ENCODE measurements at places on chromosomes 16 and 17. TPM values are rescaled to one million over a fixed set of nuclear protein-coding genes. Genes with fewer than 3 reads are reported as not detected.

CTRL gene
- total RNA-seq, result 2.7 TPM

SLC16A6 gene
- 10.0 TPM for total RNA-seq

GRCh38 chr16:4675864-4676786 is 17.2 kb upstream of the NUDT16L1 start:
- peaks cover 27% of the 10 kb centered on the region for H3K4me1 ChIP-seq
- peaks cover 45% of the 10 kb centered on the region for H3K36me3 ChIP-seq
- no peaks in the 10 kb centered on the region for H3K27me3 ChIP-seq
- H3K27ac ChIP-seq, result no peak overlapping the region
- H3K4me3 ChIP-seq, result no peak overlapping the region
- DNase-seq, result no peak

- H3K4me1 ChIP-seq, result peaks cover 51% of the 10 kb centered on the region
- no peak overlapping the region for H3K4me3 ChIP-seq
- H3K36me3 ChIP-seq, result peaks cover 5% of the 10 kb centered on the region
- DNase-seq, result no peak
- H3K27me3 ChIP-seq, result no peaks in the 10 kb centered on the region
These were observed 18.1 kb downstream of the TOM1L2 start for GRCh38 chr17:17954079-17954478.

GRCh38 chr17:75508931-75509361 is 6.4 kb downstream of the CASKIN2 start:
- no peak for DNase-seq
- peaks cover 35% of the 10 kb centered on the region for H3K4me1 ChIP-seq
- H3K27ac ChIP-seq, result peak overlapping the region; percentile 58
- peaks cover 45% of the 10 kb centered on the region for H3K36me3 ChIP-seq
- H3K27me3 ChIP-seq, result no peaks in the 10 kb centered on the region

DNA sequence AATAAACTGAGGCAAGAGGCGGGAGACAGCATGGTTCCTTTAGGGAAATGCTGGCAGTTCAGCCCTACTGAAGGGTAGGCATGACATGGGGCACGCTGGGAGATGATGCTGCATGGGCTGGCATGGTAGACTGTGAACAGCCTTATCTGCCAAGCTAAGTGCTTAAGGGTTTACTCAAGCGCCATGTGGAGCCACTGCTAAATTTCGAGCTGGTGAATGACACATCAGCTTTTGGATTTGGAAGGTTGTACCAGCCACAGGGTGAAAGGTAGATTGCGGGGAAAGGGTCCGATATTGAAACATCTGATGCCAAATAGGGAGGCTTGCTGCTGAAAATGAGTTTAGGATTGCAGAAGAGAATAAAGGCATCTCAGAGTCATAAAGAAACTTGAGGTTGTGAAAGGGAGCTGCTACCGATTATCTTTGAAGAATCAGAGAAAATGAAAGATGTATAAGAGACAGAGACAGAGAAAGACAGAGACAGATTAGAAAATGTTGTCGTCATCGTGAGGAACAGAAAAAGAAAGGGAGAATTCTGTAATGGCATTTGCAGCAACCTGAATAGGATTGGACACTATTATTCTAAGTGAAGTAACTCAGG is 16.3 kb downstream of the PIK3R5 start:
- no peak for DNase-seq
- H3K27me3 ChIP-seq, result peaks cover 10% of the 10 kb centered on the region
- no peak overlapping the region for H3K27ac ChIP-seq
- no peak overlapping the region for H3K4me3 ChIP-seq
- no peaks in the 10 kb centered on the region for H3K36me3 ChIP-seq

DNA sequence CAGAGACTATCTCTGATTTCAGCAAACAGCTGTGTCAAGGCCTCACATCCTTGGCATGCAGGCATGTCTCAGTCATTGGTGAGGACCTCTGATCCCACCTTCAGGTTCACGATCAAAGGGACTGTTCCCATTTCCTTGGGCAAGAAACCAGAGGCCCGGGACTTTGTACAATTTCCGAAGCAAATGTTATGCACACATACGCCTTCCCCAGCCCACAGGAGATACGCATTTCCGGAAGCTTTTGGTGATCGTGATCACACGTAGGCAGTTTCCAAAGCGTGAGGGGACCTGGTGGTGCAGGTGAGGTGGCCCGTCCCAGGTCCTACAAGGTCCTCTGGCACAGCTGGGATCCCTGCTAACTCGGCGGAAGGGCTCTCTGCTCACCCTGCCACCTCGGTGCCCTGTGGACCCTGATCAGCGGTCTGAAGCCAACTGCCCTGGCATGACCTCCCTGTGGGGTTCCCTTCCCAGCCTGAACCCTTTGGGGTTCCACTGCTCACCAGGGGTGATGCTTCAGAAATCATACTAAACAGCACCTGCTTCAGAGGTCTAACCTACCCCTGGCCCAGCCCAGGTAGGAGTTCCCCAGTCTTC is 28.8 kb upstream of the KLHDC4 start:
- no peaks in the 10 kb centered on the region for H3K27me3 ChIP-seq
- H3K27ac ChIP-seq, result no peak overlapping the region
- DNase-seq, result no peak
- no peak overlapping the region for H3K4me3 ChIP-seq

GRCh38 chr16:24041834-24042631 is 206.2 kb downstream of the PRKCB start:
- no peak overlapping the region for H3K4me3 ChIP-seq
- no peak for DNase-seq
- no peaks in the 10 kb centered on the region for H3K27me3 ChIP-seq
- H3K4me1 ChIP-seq, result no peaks in the 10 kb centered on the region
- no peak overlapping the region for H3K27ac ChIP-seq

DNA sequence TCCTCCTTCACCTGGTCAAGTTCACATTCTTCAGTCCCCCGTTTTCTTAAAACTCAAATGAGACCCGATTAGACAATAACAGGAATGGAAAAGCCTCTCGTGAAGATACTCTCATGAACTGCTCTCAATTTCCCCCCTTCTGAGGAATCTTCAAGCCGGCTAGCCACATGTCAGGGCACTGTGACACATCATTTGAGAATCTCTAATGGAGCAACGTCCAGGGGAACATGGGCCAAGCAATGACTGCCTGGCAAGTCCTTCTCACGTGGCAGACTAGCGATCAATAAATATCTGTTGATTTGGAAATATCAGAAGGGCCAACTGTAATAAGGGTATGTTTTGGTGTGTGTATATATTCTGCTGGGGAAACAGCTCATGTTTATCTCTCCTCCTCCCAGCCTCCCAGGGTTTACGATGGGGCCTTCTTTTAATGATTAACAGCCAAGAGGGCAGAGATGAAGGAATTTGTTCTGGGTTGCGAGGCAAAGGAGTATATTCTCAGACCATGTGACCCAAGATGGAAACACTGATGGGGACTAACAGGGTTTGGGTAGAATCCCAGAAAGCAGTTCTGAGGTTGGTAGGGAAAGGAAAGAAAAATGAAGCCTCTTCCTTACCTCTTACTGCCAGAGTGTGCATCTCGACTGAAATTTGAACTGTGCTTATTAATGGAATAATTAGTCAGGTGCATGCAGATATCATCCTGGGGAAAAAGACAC is 21.4 kb downstream of the TTLL6 start:
- no peaks in the 10 kb centered on the region for H3K4me1 ChIP-seq
- no peaks in the 10 kb centered on the region for H3K36me3 ChIP-seq
- H3K27me3 ChIP-seq, result peaks cover 11% of the 10 kb centered on the region

DNA sequence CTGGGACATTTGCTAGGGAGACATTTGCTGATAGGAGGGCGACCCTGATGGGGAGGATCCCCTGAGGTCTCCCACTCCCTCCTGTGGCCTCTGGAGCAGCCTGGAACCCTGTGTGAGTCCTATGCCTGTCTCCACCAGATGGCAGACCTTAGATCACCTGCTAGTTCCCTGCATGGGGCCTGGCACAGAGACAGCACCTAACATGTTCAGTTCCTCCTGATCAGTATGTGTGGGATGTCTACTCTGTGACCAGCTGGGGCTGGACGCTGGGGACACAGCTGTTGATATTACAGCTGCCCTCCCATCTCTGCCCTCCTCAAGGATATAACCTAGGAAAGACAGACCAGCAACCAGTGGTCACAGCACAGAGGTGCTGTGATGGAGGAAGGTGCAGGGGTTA is 1.1 kb upstream of the ADCY7 start:
- no peak for DNase-seq
- H3K4me1 ChIP-seq, result peaks cover 26% of the 10 kb centered on the region
- H3K27ac ChIP-seq, result no peak overlapping the region
- no peak overlapping the region for H3K4me3 ChIP-seq
- no peaks in the 10 kb centered on the region for H3K27me3 ChIP-seq

GRCh38 chr17:62716834-62717588 is 89.5 kb downstream of the MRC2 start:
- no peaks in the 10 kb centered on the region for H3K36me3 ChIP-seq
- no peak for DNase-seq
- no peak overlapping the region for H3K27ac ChIP-seq

GRCh38 chr16:73228649-73229048 is 180.7 kb upstream of the ZFHX3 start:
- H3K27ac ChIP-seq, result no peak overlapping the region
- no peak for DNase-seq
- peaks cover 4% of the 10 kb centered on the region for H3K27me3 ChIP-seq
- no peaks in the 10 kb centered on the region for H3K36me3 ChIP-seq
- no peaks in the 10 kb centered on the region for H3K4me1 ChIP-seq

GRCh38 chr17:9948928-9949327 is 43.9 kb upstream of the RCVRN start:
- no peaks in the 10 kb centered on the region for H3K27me3 ChIP-seq
- H3K36me3 ChIP-seq, result peaks cover 19% of the 10 kb centered on the region
- DNase-seq, result no peak
- H3K4me3 ChIP-seq, result no peak overlapping the region

GRCh38 chr16:50299508-50300105 is 33.3 kb downstream of the ADCY7 start:
- H3K27ac ChIP-seq, result no peak overlapping the region
- DNase-seq, result peak; percentile 44
- no peak overlapping the region for H3K4me3 ChIP-seq
- no peaks in the 10 kb centered on the region for H3K27me3 ChIP-seq

DNA sequence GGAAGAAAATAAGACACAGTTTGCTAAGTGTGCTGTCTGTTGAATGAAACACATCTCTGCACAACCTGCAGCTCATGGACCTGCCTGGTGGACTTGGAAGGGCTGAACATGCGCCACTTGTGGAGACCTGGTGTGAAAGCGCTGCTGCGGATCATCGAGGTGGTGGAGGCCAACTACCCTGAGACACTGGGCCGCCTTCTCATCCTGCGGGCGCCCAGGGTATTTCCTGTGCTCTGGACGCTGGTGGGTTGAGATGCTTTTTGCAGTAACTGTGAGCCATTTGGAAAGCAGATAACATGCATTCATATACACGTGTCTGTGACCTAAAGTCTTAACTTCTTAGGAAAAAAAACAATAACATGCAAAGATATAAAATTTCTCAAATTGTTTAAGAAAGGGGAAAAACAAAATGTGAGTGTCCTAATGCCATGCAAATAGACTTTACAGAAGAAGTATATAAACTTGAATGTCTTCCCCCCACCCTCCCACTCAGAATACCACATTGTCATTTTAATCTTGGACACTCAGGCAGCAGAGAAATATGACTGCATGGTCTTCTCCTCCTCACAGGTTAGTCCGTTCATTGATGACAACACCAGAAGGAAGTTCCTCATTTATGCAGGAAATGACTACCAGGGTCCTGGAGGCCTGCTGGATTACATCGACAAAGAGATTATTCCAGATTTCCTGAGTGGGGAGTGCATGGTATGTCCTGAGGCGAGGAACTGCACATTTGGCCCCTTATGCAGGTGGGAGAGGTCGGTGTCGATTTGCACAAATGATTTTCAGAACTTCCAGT is 65.6 kb downstream of the SEC14L1 start:
- peaks cover 90% of the 10 kb centered on the region for H3K36me3 ChIP-seq
- no peak for DNase-seq
- H3K27me3 ChIP-seq, result no peaks in the 10 kb centered on the region
- no peak overlapping the region for H3K27ac ChIP-seq
- H3K4me3 ChIP-seq, result no peak overlapping the region

- peaks cover 16% of the 10 kb centered on the region for H3K4me1 ChIP-seq
- H3K36me3 ChIP-seq, result peaks cover 19% of the 10 kb centered on the region
- peak within 1 kb of the TSS; percentile 84 for H3K4me3 ChIP-seq
These were observed at the start of gene RFWD3 for GRCh38 chr16:74666425-74667254. Gene RFWD3, minus strand, starts transcription at chr16:74666877. Its CDS starts 5,428 bp downstream, at chr16:74661449.

DNA sequence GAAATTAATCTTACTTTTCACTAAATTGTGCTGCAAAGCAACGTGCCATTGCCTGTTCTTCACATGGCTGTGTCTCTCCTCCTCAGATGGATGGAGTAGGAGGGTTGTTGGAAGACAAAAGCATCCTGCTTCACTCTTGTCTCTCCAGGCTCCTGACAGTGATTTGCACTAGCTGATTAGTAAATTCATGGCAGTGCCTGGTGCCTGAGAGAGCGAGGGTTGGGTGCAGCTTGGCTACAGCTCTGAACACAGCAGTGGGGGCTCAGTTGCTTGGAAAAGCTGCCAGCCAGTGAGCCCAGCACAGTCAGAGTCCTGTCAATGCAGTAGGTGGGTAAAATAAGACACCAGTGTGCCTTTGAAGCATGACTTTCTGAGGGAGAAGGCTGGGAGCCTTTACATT is 37.4 kb downstream of the CDH13 start:
- no peaks in the 10 kb centered on the region for H3K36me3 ChIP-seq
- H3K27me3 ChIP-seq, result no peaks in the 10 kb centered on the region
- H3K27ac ChIP-seq, result no peak overlapping the region
- H3K4me3 ChIP-seq, result no peak overlapping the region
- no peak for DNase-seq

DNA sequence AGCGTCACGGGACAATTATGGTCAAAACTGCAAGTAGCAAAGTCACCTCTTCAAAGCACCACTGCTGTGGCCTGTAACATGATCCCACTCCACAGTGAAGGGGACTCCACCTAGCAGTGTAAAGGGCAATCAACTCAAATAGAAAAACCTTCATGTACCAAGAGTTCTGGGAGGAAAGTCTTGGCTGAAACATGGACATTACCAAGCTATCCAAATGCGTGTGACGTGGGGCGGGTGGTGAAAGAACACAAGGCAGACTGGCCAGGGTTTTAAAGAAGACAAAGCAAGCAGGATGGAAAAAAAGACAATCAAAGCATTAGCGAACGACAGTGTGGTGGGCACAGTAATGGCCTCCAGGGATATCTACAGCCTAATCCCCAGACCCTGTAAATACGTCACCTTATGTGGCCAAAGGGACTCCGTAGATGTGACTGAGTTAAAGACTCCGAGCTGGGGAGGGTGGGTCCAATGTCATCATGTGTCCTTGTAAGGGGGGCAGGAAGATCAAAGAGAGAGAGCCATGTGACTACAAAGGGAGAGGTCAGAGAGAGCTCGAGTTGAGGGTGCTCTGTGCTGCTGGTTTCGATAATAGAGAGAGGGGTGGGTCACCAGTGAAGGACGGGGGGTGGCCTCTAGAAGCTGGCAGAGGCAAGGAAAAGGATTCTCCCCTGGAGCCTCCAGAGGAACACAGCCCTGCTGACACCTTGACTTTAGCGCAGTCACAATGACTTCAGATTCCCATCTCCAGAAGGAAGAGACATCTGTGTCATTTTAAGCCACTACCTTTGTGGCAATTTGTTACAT is 6.0 kb downstream of the HSDL1 start:
- no peaks in the 10 kb centered on the region for H3K36me3 ChIP-seq
- H3K27ac ChIP-seq, result peak overlapping the region; percentile 55
- no peaks in the 10 kb centered on the region for H3K27me3 ChIP-seq
- H3K4me3 ChIP-seq, result no peak overlapping the region

- no peak for DNase-seq
- peaks cover 31% of the 10 kb centered on the region for H3K4me1 ChIP-seq
- H3K4me3 ChIP-seq, result no peak overlapping the region
These were observed 2.0 kb downstream of the OVCA2 start for GRCh38 chr17:2043785-2044184.

Measured in suprapubic skin (tissue), 4 donors.